Central memory CD8-positive, alpha-beta T cell (primary cell): ENCODE measurements at places on chromosomes 2 and 18.

- no peak for DNase-seq
These were observed 403.2 kb downstream of the DSC3 start for GRCh38 chr18:30639361-30639760.

GRCh38 chr2:180979749-180980105, 678 bp upstream of the UBE2E3 start:
- DNase-seq: no peak

GRCh38 chr2:156083763-156084493, 248.6 kb downstream of the NR4A2 start:
- DNase-seq: no peak

DNA sequence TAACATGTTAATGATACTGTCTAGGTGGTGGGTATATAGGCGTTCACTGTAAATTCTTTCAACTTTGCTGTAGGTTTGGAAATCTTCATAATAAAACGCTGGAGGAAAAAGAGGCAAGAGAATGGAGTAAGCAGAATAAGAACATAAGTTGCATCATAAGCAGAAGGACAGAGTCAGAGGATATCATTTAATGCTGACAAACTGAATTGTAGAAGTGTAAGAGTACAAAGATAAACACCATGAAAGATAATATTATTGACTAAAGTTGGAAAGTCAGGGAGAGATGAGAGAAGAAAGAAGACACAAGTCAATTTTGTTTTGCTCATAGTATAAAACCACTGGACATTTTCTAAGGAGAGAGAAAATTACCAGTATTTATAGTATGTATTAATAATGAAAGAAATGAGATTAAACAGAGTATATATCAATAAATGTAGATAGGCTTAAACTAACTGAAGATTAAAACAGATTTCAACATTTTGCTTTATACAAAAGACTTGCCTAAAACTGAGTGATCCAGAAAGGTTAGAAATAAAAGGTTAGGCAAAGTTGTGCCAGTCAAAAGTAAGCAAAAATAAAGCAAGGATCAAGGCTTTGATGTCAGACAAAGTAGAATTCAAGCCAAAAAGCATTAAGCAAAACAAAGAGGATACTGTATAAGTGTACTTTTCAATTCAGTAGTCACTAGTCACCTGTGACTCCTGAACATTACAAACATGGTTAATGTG, 42.4 kb upstream of the VIT start:
- no peak for DNase-seq

DNA sequence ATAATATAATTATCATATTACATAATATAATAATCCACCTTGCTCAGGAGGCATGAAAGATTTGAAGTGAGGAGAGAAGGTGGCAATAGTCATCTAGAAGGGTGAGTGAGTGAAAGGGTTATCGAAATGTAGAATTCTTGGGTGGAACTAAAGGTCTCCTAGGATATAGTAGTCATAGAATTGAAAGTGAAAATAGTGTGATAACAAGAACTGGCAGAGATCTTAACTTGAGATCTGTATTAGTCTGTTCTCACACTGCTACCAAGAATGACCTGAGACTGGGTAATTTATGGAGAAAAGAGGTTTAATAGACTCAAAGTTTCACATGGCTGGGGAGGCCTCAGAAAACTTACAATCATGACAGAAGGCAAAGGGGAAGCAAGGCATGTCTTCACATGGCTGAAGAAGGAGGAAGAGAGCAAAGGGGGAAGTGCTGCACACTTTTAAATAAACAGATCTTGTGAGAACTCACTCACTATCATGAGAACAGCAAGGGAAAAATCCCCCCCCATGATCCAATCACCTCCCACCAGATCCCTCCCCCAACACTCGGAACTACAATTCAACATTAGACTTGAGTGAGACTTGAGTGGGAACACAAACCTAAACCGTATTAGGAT, 351.5 kb downstream of the NR4A2 start:
- DNase-seq: no peak
